ENCODE measurements at places on chromosomes 3 and 15.

DNA sequence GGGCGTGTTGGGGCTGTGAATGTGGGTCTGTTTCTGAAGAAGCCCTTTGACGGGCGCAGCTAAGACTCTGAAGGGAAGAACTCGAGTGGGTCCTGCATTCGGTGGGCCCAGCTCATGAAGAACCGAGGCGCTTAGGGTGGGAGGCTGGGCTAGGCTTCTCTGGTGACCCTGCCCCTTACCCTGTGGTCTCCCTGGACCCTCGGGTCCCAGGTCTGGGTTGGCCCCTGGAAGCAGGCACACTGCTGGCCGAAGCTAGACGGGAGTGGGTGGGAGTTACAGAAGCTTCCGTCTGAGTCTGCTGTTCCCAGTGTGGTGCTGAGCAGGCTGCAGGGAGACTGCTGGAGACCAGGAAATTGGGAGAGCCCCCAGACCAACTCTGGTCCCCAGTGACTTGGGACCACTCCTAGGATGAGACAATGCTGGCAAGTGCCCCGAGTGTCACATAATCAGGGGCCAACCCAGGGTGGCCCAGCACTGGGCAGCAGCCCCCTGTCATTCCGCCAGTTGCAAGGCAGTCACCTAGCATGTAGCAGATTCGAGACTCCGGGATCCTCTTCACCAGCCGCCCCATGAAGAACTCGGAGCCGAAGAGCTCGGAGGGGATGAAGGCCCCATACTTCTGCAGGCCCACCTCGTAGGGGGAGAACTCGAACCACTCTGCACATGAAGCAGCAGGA lies 16.7 kb upstream of the EHD4 start:
- no peak for DNase-seq

GRCh38 chr3:141938011-141938500 lies 61.6 kb downstream of the ATP1B3 start:
- no peak for DNase-seq

DNA sequence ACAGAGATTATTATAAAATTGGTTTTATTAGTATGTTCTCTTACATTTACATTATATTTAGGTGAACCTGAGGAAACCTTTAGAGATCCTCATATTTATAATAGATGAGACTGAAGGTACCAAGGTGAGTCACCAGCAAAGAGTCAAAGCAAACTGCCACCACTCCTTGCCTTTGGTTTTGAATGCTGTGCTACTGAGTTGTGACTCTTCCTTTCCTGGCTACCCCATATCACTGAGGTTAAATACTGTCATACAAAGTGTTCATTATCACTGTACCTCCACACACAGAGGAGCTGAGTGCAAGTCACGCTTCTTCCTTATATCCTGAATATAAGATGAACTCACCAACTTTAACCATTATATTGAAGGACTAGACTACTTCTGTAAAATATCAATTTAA lies 168.2 kb downstream of the CBLB start:
- DNase-seq, result no peak

DNA sequence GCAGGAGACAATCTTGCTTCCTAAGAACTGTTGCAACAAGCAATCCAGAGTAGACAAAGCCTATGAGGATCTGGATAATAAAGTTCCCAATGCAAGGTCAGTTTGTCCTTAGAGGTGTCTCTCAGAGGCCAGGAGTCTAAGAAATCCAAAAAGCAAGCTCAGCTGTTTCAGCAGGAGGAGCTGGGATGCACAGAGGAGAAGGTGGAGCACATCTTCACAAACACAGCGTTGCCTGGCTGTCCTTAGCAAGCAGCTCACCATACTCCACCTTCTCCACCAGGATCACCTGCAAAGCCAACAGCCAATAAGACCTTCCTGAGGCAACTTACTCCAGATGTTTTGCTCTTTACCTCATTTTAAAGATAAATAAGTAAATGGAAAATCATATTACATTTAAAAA lies 365 bp downstream of the ZBED2 start:
- DNase-seq, result no peak

DNA sequence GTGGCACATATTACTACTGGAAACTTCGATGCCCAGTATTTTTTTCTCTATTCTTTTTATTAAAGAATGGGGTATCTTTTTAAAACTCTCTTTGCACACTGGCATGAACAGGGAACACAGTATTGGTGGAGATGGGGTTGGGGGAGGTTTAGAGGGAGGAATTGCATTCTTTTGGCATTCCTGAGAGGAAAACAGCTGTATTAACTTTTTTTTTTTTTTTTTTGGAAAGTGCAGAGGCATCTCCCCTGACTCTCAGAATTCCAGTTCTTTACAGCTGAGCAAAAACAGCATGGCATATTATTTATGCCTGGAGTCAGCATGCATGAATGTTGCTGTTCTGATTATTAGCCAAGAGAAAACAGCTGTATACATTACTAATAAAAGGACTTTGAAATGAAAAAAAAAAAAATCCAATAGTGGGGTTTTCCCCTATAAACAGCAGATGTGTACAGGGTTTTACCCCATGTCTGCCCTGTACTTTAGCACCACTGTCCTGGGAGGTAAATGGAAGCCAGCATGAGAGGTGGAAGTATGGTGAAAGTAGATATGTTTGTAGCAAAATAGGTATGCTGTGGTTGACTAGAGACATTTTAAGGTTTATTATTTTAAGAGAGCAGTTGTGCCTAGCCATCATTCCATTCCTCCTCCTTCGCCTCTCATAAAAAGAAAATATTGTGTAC lies 132.2 kb downstream of the FNDC3B start:
- DNase-seq, result peak; percentile 65

- DNase-seq, result peak; percentile 61
These were observed 66.4 kb downstream of the LMCD1 start for GRCh38 chr3:8567784-8568575.

DNA sequence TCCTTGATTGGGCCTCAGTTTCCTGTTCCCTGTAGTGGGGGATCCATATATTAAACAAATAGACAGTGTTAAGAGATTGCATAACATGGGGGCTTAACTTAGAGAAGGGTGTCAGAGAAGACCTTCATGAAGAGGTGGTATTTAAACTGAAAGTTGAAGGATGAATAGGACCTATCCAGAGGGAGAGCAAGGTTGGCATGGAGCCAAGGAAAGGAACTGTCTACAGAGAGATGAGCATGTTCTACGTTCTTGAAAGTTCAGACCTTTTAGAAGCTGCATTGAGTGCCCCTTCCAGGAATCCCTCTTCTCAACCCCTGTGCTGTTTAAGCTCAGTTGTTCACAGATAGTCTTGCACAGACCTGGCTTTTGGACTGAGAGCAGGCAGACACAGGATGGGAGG lies 2.4 kb downstream of the HTD2 start:
- no peak for DNase-seq

DNA sequence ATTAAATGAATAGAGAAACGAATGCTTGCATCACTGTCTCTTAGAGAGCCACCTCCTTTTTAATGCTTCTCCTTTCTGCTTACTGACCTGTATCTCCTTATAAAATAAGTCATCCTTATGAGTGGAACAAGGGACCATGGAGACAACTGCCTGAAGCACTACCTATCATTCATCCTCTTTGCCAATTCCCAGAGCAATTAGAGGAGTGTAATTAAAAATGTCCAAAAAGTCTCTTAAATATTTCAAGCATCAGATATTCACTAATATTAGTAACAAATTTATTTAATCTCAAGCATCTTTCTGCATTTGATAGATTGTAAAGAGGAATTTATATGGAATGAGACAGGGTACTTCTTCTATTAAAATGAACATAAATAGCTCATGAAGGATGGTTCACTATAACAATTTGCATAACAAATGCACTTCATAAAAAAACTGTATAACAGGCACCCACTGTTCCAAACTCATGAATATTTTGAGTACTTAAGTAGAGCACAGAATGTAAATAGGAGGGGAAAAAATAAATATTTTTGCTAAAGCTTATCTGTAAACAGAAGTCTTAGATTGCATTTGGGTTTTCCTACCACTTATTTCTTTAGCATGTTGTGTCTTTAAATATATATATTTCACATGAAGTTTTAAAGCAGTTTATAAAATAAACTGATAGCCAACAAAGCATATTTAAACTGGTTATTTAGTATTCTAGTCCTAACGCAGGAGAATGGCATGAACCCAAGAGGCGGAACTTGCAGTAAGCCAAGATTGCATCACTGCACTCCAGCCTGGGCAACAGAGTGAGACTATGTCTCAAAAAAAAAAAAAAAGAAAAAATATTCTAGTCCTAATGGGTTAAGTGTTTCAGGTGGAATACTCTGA lies 269.3 kb downstream of the TBL1XR1 start:
- DNase-seq, result no peak

- DNase-seq, result peak; percentile 93
These were observed 98.3 kb upstream of the VGLL3 start for GRCh38 chr3:87088993-87089841.

DNA sequence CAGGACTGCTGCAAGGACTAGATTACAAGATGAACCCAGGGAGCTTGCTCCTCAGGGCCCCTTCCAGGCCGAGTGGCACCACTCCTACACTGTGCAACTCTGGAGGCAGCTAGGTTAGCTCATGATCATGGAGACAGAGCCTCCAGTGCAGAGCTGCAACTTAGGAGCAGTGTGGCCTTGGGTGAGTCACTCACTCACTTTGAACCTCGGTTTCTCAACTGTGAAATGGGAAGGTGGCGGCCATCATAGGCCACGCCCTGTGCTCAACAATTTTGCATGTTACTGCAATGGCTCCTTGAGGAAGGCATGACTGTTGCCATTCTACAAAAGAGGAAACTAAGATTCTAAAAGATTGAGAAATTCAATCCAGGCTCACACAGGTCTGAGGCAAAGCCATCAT lies 11.2 kb upstream of the CXCR6 start:
- no peak for DNase-seq

DNA sequence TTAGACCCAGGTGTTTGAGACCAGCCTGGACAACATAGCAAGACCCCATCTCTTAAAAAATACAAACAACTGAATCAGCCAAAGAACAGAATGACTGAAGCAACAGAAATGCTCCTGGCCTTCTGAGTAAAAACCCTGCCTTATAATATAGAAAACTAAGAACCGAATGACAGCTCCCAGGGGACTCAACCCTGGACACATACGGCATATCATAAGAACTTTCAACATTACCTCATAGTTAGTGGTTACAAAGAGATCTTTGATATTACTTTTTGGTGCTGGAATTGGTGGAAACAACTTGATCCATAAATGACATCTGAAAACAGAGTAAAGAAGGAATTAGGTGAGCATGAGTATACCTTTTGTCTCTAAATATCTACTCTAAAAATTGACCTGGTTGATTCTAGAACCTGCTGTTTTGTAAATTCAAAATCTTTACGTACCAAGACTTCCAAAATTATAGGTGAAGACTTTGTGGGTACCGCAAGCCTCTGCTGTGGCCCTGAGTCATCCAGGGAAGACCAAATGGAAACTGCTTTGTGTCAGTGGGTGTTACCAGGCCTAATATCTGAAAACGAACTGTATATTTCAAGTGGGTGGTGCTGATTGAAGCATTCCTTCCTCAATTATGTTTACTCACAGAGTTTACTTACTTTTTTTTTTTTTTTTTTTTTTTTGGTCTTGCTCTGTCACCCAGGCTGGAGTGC lies 35.5 kb downstream of the IL5RA start:
- DNase-seq, result no peak

DNA sequence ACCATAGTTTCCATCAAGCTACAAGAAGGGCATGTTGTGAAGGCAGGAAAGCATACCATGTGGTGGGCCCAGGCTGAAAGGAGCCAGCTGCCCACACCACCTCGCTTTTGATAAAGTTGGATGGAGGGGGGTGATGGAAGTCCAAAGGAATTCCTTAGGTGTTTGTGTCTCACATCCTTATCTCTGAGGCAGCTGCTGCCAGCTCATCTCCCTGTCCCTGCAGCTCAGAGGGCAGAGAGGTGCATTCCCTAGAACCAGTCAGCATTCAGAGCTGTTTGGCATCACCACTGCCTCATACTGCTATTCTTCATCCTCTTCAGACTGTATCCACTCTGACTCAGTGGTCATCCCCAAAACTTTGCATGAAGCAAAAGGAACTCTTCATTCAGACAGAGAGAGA lies 141.5 kb upstream of the BFSP2 start:
- peak; percentile 24 for DNase-seq

DNA sequence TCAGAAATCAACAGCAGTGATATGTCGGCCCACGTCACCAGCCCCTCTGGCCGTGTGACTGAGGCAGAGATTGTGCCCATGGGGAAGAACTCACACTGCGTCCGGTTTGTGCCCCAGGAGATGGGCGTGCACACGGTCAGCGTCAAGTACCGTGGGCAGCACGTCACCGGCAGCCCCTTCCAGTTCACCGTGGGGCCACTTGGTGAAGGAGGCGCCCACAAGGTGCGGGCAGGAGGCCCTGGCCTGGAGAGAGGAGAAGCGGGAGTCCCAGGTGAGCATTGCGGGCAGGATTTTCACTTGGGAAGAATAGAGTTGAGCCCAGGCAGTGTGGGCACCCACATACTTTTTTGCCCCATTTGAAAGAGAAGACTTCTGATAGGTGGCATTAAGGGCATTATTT lies 57.4 kb downstream of the DNASE1L3 start:
- no peak for DNase-seq

- DNase-seq, result peak; percentile 31
These were observed 240.1 kb downstream of the ISL2 start for GRCh38 chr15:76576523-76577279.

DNA sequence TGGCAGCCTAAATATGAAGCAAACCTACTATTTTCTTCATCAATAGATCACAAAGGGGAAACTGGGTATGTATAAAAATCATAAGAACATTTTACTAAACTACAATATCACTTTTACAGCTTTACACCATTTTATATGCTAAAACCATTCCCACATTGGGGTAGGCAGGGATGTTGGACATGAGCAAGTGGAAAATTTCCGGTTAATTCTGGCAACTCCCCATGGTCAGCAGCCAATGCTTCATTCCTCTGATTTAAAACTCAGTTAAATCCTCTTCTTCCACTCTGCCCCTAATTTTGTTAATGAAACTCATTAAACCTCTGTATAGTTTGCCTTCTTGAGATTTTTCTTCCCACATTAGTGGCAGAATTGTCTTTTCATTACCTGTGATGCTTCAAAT lies 552.5 kb upstream of the NECTIN3 start:
- no peak for DNase-seq

DNA sequence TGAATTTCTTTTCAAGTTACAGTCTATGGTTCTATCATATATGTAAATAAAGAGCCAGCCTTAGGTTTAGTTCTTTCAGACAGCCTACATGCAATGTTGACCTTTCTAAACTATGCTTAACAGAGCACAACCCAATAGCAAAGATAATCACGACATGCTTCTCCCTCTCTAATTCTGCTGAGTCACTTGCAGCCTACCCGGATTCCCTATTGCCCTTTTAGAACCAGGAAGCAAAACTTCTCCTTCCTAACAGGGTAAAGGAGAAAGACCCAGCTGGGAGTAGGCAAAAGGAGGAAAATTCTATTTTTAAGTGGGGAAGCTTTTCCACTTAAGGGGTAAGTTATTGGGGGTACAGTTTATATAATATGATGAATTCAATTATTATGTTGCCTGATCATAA lies 79.3 kb downstream of the SLC7A14 start:
- peak; percentile 43 for DNase-seq

DNA sequence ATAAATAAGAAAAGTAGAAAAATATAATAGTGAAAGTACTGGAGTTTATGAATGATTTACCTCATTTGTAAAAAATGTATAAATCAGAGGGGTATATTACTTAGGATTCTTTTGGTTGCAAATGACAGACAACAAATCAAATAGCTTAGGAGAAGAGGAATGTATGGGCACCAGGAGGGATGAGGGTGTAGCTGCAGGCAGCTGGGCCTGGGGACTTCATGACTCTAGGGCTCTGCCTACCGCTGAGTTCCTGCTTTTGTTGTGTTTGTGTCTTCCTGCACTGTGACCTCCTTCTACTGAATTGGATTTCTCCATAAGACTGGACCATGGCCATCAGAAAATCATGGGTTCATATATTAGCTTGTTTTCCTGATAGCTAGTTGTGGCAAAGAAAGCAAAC lies 27.9 kb upstream of the PDE8A start:
- DNase-seq, result no peak

- DNase-seq, result no peak
These were observed 148.1 kb downstream of the NEO1 start for GRCh38 chr15:73200339-73200738.
